CD4-positive, alpha-beta memory T cell (primary cell): ENCODE measurements at places on chromosomes 11 and 22. TPM values are rescaled to one million over a fixed set of nuclear protein-coding genes. Genes with fewer than 3 reads are reported as not detected.

DNA sequence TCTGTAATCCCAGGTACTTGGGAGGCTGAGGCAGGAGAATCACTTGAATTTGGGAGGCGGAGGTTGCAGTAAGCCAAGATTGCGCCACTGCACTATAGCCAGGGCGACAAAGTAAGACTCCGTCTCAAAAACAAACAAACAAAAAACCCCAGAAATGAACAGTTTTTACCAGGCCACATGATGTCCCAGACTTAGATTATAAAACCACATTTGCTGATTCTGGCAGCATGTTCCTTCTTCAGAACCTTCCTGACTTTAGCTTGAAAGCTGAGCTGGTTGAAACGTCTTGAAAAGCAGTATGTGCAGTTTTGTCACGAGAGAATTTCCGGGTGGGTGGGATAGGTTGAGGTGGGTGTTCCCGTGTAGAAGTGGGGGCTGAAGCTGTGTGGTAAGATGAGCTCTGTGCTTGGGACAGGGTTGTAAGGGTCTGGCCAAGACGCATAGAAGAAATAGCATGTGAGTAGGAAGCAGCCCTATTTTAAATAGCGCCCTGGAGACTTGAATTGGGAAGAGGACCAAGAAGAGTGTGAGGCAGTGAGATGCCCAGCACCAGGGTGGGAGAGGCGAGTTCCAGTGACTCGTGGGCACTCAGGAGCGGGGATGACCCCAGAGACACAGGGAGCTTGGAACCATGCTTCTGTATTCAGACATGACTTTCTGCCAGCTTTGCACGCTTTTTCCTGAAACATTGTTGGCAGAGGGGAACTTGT lies 7.6 kb downstream of the AP2A2 start:
- no peaks in the 10 kb centered on the region for H3K27me3 ChIP-seq
- peaks cover 60% of the 10 kb centered on the region for H3K4me1 ChIP-seq
- no peaks in the 10 kb centered on the region for H3K36me3 ChIP-seq
- H3K27ac ChIP-seq, result no peak overlapping the region
- DNase-seq, result no peak

- no peaks in the 10 kb centered on the region for H3K36me3 ChIP-seq
- DNase-seq, result no peak
- H3K4me1 ChIP-seq, result no peaks in the 10 kb centered on the region
- H3K27ac ChIP-seq, result no peak within 1 kb of the TSS
- no peak within 1 kb of the TSS for H3K4me3 ChIP-seq
- H3K27me3 ChIP-seq, result no peaks in the 10 kb centered on the region
These were observed at the start of gene OR10V1 for GRCh38 chr11:59713745-59714144. OR10V1 (minus strand) TSS chr11:59713845; CDS start chr11:59713845, 0 bp downstream.

GRCh38 chr11:35486934-35487333 lies 38.5 kb downstream of the PAMR1 start:
- no peaks in the 10 kb centered on the region for H3K4me1 ChIP-seq
- H3K4me3 ChIP-seq, result no peak overlapping the region
- no peak for DNase-seq
- no peak overlapping the region for H3K27ac ChIP-seq

DNA sequence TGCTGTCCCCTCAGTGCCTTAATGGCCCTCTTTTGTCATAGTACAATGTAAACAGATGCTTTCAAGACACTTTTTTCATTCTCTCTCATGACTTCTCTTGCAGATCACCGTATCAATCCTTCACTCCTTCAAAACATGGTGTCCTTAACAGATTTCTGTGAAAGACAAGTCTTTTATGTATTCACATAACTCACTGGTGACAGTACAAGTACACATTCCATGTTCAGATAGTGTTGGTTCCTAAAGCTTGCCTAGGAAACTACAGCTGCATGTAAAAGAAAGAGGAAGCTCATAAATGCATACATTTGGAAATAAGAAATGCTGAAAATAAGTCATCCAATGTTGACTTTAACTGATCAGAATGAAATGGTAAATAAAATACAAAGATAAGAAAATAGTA lies 5.0 kb upstream of the OR52E6 start:
- no peak overlapping the region for H3K4me3 ChIP-seq
- no peaks in the 10 kb centered on the region for H3K4me1 ChIP-seq
- no peak for DNase-seq
- H3K36me3 ChIP-seq, result no peaks in the 10 kb centered on the region
- peaks cover 3% of the 10 kb centered on the region for H3K27me3 ChIP-seq

- H3K4me1 ChIP-seq, result no peaks in the 10 kb centered on the region
- no peaks in the 10 kb centered on the region for H3K27me3 ChIP-seq
- no peak for DNase-seq
- H3K36me3 ChIP-seq, result no peaks in the 10 kb centered on the region
These were observed 7.4 kb downstream of the B4GALNT4 start for GRCh38 chr11:376531-377173.

DNA sequence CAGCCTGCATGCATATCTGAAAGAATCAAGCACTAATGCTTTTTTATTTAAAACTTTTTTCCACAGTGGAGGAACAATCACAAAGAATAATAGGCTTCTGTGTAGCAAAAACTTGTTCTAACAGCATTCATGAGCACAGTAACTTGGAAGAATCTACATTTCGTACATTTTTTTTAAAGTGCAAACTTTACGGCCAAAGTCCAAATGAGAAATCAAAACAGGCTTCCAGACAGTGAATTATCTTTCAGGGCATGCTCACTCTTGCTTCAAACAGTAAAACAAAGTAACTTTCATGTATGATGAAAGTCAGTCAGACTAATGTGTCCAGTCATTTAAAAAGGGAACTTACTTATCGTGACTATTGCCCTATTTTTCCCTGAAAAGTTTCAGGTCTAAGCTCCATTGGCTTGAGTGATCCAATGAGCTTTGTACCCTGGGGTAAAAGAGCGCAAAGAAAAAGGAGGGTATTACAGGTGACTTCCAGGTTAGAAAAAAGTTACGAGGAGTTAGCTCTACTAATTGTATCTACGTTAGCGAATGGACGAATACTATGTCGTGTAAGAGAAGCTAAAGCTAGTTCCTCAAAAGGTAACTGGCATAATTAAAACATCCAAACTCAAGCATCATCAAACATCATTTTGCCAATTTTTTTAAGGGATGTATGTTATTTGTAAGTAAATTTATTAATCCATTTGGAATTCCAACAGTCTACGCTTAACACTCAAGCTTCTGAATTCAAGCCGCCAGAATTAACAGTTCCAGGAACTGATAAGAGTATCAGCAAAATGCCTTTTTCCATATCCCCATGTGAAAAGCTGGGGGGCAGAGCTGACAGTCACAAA lies 1.7 kb downstream of the PICALM start:
- DNase-seq, result no peak
- H3K4me3 ChIP-seq, result peak overlapping the region; percentile 92
- H3K27me3 ChIP-seq, result no peaks in the 10 kb centered on the region
- peak overlapping the region; percentile 81 for H3K27ac ChIP-seq

GRCh38 chr11:17135916-17136683 lies 58.6 kb upstream of the RPS13 start:
- no peaks in the 10 kb centered on the region for H3K4me1 ChIP-seq
- H3K36me3 ChIP-seq, result peaks cover 11% of the 10 kb centered on the region
- DNase-seq, result no peak
- H3K27ac ChIP-seq, result no peak overlapping the region
- H3K27me3 ChIP-seq, result no peaks in the 10 kb centered on the region

MPZL2 gene
- total RNA-seq, result 2.9 TPM

GRAMD1B gene
- 19.5 TPM for total RNA-seq

H19 gene
- not detected for total RNA-seq
